HAP-1 (cell line): ENCODE measurements at places on chromosomes 7 and 10.
A peak's percentile ranks its signal among the peaks of the same experiment; 100 is the strongest.

GRCh38 chr7:136957391-136957790 is 88.9 kb downstream of the CHRM2 start:
- DNase-seq, result no peak

DNA sequence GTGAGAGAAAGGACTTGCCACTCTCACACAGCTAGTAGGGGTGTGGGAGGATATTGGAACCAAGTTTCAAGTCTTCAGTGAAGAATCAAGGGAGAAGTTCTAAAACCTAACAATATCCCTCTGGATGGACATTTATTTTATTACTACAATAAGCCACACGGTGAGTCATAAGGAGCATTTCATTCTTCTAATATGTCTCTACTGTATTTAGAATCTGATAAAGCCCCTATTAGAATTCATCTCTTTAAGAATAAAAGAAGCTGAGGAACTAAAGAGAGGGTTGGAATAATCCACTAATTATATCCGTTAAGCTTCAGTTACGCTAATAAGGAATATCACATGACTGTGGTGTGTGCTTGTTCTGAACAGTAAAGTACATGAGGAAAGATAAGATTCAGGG is 40.9 kb upstream of the ATRNL1 start:
- DNase-seq, result no peak

DNA sequence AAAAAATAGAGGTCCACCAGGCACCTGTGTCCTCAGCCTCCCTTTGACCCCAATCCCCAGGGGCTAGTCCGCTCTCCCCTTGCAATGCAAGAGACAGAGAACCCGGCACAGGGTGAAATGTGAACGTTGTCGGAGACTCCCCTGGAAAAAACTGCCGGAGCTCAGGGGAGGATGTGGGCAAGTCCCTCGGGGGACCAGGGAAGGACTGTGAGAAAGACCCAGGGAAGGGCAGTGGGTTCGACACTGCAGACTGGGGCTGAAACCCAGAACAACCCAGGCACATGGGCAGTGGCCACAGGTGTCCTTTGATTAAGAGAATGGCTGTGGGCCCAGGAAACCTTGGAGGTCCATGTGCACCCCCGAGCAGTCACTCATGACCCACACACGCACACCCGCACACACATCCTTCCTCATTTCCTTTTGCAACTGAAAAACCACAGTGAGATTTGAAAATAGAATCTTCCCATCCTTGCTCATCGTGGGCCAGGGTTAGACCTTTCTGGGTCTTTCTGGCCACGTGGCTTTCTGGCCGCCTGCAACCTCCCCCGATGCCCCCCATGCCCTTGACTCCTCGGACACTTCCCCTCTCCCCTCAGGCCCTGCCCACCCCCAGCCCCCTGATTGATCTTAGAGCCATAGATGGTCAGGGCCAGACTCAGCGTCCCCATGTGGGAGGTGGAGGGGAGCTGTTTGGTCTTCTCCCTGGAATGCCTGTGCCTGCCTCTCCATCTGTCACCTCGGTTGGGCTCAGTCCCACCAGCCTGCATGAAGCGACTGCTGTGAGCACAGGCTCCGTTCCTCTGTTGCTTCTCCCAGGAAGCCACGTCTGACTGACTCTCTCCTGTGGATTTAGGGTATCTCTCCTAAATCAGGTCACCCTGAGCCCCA is 7.9 kb downstream of the LAT2 start:
- DNase-seq, result no peak

DNA sequence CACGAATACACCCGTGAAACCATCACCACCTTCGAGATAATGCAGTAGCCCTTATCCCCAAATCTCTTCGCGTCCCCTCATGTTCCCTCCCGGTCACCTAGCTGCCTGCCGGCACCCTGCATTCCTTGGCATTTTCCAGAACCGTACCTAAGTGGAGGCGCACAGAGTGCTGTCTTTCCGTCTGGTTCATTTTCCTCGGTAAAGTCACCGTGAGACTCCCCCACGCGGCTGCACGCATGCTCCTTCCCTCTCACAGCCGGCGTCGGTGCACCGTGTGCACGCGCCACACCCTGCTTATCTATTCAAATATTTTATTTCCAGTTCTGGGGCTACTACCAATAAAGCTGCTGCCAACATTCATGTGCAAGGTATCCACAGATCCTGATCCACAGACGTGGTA is 65.5 kb upstream of the NKX6-2 start:
- DNase-seq, result no peak

GRCh38 chr7:94975336-94975735 is 67.9 kb downstream of the PPP1R9A start:
- no peak for DNase-seq

GRCh38 chr10:127100983-127101615 is 95.3 kb downstream of the INSYN2A start:
- no peak for DNase-seq

DNA sequence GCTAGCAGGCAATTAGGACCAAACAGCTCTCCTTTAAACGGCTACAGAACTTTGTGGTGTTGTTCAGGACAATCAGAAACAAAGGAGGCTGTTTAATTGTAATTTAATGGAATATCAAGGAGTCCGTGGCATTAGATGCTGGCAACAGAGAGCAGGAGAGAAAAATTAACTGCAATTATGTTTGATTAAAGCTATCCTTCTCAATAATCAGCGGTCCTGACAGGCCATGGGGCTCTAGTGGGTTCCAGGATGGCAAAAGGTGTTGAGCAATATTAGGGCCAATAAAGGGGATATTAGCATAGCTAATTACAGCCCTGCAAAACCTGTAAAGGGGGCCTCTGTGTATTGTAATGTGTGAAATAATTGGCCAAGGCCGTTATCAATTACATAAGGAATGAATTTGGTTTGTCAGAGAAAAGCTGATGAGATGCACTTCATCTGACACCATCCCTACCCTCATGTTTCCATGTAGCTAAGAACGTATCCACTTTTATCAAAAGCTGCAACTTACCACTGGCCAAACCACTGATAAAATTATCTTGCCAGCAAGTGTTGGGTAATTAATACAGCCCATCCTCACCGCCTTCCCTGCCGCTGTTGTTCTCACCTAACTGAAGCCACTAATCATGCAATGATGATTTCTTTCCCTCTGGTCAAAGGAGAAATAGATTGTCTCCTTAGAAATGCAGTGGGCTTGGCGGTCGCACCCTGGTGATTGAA is 81.6 kb downstream of the EBF3 start:
- DNase-seq, result no peak

DNA sequence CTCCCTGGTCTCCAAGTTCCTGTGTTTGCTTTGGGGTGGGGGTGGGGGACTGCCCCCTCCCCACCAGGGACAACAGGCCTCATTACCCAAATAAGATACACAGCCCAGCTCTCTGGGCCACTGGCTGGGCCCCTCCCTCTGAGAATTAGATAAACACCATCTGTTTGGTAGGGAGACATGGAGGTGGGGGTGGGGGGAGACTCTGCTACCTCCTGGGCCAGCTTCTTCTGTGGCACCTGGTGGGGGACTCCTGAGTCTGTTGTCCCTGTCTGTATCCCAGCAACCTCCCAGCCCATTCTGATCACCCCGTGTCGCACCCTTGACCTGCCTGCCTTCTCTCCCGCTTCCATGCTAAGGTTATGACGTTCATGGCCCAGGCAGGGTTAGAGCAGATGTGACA is 5.8 kb downstream of the MLXIPL start:
- no peak for DNase-seq

DNA sequence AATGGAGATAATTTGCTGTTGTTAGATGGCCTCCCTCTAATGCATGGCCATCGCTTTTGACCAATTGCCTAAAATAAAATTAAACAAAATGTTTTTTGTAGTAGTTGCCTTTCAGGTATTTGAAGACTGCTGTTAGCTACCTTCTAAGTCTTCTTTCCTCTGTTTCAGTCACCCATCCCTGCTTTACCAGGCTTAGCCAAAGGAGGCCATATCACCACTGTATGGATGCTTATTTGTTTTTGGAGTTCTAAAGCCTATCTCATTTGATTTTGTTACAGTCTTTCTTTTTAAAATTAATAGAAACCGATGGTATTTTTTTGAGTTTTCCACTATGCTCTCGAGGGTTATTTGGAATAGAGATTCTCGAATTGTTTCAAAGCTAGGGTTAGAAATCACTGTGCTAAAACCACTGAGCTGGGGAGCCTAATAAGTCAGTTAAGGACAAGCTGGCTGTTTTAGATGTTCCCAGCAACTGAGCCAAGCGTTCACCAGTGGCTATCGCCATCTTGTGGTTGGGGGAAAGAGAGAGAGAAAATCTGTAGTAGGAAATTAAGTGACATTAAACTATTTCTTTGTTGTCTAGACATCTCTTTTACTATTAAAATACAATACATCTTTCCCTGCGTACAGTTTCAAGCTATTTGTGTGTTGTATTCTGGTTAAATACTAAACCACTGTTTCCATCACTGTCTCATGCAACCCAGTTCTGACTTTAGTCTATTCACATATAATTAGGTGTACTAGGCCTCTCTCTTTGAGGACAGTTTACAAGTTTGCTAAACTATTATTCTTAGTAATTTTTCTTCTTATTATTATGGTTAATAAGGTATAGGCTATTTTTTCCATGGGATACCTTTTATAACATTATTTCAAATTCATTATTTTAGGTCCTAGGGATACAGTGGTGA is 52.2 kb downstream of the GPR158 start:
- peak; percentile 66 for DNase-seq

DNA sequence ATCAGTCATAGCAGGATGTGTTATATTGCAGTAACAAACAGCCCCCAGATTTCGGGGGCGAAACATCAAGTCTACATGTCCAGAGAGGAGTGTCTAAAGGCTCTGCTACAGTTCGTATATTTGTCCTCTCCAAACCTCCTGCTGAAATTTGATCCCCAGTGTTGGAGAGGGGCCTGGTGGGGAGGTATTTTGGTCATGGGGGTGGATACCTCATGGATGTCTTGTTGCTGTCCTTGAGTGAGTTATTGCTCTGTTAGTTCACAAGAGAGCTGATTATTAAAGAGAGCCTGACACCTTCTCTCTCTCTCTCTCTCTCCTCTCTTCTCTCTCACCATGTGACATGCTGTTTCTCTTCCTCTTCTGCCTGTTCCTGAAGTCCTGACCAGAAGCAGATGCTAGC is 343.7 kb downstream of the TCERG1L start:
- no peak for DNase-seq

DNA sequence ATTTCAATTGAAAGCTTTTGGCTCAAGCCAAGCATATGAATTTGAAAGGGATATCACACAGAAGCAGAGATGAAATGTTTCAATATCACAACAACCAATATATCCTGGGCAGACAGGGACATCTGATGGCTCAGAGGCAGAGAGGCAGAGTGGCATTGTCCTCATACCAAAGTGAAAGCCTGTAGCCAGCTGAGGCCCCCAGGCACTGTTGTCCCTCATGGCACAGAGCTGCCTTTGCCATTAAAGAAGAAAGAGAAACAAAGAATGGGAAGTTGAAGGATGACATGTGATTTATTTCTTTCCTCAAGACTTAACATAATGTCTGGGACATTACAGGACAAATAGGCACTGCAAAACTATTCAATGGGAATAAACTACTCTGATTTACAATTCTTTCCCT is 504.3 kb upstream of the PCDH15 start:
- DNase-seq, result no peak

- no peak for DNase-seq
Observed at GRCh38 chr10:74529205-74529604, 297.2 kb upstream of the KAT6B start.

- no peak for DNase-seq
Observed at GRCh38 chr10:70890917-70891431, 2.6 kb upstream of the PCBD1 start.

DNA sequence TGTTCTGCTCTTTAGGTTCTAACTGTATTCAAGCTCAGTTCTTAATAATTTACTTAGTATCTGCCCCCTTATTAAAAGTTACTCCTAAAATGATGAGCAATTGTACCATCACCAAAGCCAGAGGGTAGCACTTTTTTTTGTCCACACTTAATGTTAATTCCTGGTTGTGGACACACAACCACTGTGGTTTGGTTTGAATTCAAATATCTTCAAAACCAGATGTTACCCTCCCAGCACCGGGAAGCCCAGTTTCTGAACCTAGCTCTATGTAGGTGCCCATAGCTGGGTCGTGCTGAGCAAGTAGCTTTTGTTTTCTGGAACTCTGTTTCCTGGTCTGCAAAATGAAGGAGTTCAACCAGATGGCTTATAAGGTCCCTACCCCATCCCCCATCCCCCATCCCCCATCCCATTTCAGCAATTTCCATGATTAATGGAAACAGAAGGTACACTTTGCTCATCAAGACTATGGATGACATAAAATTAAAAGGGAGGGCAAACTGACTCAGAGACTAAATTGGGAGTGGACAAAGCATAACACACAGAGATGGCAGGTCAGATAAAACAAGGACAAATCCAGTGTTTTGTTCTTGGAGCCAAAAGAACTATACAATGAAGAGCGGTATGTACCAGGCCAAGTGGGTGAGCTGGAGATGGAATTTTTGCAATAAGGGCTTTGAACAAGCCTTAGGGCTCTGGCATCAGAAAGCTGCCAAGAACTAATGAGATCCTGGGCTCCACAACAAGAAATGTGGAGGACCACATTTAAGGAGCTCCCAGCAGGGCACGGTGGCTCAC is 56.7 kb downstream of the DLG5 start:
- DNase-seq, result no peak

GRCh38 chr10:17607603-17608332 is 9.4 kb downstream of the HACD1 start:
- DNase-seq, result peak; percentile 37

DNA sequence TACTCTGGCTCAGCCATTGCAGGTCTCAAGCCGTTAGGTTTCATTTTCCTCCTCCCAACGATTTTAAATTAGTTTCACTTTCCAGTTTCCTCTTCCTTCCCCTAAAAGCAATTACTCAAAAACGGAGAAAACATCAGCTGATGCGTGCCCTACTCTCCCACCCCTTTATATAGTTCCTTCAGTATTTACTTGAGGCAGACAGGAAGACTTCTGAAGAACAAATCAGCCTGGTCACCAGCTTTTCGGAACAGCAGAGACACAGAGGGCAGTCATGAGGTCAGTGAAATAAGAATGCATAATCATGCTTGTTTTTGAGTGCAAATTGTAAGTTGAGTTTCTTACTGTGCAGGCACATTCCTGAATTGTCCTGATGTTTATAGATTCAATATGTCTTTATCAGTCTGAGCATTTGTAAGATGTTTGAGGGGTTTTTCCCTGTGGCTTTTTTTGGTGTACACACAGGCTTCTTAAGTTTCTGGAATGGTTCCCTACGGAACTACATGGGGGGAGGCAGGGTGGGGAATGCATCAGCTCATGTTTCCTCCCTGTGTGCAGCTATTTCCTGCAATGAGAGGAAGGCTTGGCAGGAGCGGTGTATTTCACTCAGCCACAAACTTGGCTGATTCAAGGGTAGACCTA is at the start of gene IFIT3:
TSS of gene IFIT3 (plus strand) at position 195 of the 639 bp plus-strand sequence. CDS start at position 272, 77 bp downstream.
- peak; percentile 74 for DNase-seq

DNA sequence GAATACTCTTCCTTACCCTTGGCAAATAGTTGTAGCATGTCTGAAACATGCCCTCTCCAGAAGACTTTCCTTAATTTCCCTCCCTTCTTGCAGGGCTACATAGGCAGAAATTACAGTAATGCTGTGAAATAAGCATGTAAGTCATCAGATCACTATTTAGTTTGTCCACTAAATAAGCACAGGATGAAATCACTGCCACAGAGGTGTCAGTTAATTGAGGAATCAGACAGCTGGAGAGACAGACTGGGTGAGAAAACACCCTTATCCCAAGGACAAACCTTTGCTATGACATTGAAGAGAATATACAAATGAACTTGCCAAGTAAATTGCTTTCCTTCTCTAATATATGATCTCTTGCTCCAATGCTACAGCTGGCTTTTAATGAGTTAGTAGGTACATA is 129.3 kb downstream of the CHRM2 start:
- no peak for DNase-seq

- no peak for DNase-seq
Observed at GRCh38 chr7:104604706-104605105, 276.3 kb downstream of the LHFPL3 start.

- DNase-seq, result no peak
Observed at GRCh38 chr7:17546592-17546991, 248.1 kb downstream of the AHR start.
